Activated CD8-positive, alpha-beta T cell treated with anti-CD3 and anti-CD28 coated beads for 36 hours (primary cell): ENCODE measurements at places on chromosomes 7 and 10. TPM values are rescaled to one million over a fixed set of nuclear protein-coding genes. Genes with fewer than 3 reads are reported as not detected.

DNA sequence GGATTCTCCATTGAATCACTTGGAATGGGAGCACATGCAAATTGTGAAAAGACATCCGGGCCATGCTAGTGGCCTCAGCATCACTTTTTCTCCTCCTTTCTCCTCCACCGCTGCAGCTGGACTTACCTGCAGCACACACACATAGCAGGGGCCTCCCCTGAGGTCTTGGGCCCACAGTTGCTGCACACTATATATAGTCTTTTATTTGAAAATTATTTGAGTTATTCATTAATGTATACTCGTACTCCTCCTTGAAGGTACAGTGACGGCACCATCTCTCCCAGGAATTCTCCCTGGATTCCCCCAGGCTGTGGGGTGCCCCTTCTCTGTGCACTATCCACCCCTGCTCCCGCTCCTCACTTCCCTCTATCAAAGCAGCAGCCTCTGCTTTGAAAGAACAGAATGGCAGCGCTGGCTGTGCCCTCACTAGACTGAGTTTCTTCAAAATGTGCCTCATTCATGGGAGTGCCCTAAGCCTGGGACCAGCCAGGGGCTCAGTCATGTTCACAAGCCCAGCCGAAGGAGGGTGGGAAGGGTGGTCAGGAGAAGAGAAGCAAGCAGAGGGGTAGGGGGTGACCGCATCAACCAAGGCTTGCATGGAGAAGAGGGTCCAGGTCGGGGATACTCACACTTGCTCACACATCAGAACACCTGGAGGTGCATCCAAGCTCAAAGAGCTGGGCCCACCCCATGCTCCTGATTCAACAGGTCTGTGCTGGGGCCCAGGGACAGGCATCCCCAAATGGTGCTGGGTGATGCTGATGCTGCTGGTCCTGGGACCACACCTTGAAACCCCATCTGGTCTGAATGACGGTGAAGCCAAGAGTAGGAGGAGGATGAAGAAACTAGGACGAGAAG is 156.2 kb upstream of the ZMIZ1 start:
- H3K27ac ChIP-seq, result no peak overlapping the region
- H3K27me3 ChIP-seq, result no peaks in the 10 kb centered on the region
- no peak overlapping the region for H3K4me3 ChIP-seq
- DNase-seq, result no peak
- no peaks in the 10 kb centered on the region for H3K4me1 ChIP-seq
- H3K36me3 ChIP-seq, result no peaks in the 10 kb centered on the region

DNA sequence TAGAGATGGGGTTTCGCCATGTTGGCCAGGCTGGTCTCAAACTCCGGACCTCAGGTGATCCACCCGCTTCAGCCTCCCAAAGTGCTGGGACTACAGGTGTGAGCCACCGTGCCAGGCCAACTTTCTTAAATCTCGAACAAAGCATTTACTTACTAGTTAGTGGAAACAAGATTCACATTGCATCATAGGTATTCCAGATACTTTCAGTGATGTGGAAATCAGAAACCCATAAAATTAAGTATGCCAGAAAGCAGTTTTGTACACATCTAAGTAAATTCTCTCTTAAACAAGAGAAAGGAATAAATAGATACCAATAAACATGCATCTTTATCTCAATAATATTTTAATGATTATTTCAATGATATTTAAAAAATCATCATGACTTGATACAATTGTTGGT is 75.5 kb downstream of the DGKI start:
- no peak overlapping the region for H3K4me3 ChIP-seq
- H3K4me1 ChIP-seq, result no peaks in the 10 kb centered on the region
- DNase-seq, result no peak
- H3K27ac ChIP-seq, result no peak overlapping the region
- no peaks in the 10 kb centered on the region for H3K36me3 ChIP-seq

DNA sequence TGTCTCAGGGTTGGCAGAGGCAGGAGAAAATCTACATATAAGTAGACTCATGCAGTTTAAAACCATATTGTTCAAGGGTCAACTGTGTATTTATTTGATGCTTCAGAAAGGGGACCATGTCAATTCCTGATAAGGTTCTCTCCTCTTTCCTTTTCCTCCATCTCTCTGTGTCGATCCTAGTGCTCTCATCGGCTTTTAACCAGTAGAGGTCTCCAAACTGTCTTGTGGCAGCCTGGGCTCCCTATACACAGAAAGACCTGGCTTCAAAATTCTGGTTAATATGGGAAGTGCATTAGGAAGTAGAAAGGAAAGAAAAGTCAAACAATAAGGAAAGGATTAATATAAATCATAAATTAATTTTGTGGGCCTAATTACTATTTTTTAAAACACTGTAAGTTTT is 304.4 kb upstream of the C7orf33 start:
- H3K27ac ChIP-seq, result no peak overlapping the region
- no peaks in the 10 kb centered on the region for H3K36me3 ChIP-seq
- H3K27me3 ChIP-seq, result peaks cover 9% of the 10 kb centered on the region
- no peak for DNase-seq
- H3K4me3 ChIP-seq, result no peak overlapping the region
- no peaks in the 10 kb centered on the region for H3K4me1 ChIP-seq

- no peak overlapping the region for H3K27ac ChIP-seq
- H3K4me1 ChIP-seq, result no peaks in the 10 kb centered on the region
- no peak overlapping the region for H3K4me3 ChIP-seq
Observed at GRCh38 chr7:80330434-80330833, 181.4 kb downstream of the GNAT3 start.

GRCh38 chr7:33781167-33781566 is 124.2 kb upstream of the BMPER start:
- no peak for DNase-seq
- H3K4me3 ChIP-seq, result no peak overlapping the region
- H3K27ac ChIP-seq, result no peak overlapping the region
- H3K27me3 ChIP-seq, result no peaks in the 10 kb centered on the region
- H3K4me1 ChIP-seq, result no peaks in the 10 kb centered on the region

ITPRID1 gene
- not detected for total RNA-seq

DNA sequence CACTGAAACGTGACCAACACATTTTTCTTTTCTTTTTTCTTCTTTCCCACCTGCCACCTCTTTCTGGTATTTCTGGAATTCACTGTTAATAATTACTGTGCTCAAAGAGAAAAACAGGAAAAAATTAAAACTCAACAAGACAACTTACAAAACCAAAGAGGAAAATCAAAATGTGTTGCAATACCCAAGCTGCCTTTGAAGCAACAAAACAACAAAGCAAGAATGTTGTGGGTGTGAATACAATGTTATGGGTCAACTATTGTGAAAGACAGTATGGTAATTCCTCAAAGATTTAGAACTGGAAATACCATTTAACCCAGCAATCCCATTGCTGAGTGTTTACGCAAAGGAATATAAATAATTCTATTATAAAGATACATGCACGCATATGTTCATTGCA is 415.1 kb downstream of the GFRA1 start:
- no peak overlapping the region for H3K4me3 ChIP-seq
- no peak for DNase-seq
- H3K4me1 ChIP-seq, result no peaks in the 10 kb centered on the region
- H3K27ac ChIP-seq, result no peak overlapping the region
- H3K27me3 ChIP-seq, result peaks cover 2% of the 10 kb centered on the region
- H3K36me3 ChIP-seq, result no peaks in the 10 kb centered on the region
